Retinal pigment epithelial cell (primary cell): ENCODE measurements at places on chromosomes 4 and X.

- no peak for DNase-seq
Observed at GRCh38 chr4:121642292-121642691, 54.5 kb downstream of the ANXA5 start.

GRCh38 chr4:14967982-14968381 lies 34.3 kb upstream of the CPEB2 start:
- no peak for DNase-seq

GRCh38 chrX:45445745-45446412 lies 245.2 kb upstream of the DIPK2B start:
- peak; percentile 54 for DNase-seq

GRCh38 chr4:82421796-82422560 lies 8.3 kb downstream of the HNRNPDL start:
- DNase-seq = no peak

GRCh38 chr4:1115528-1116293 lies 2.3 kb upstream of the RNF212 start:
- DNase-seq = no peak

GRCh38 chr4:109645874-109646710 lies 57.2 kb downstream of the CASP6 start:
- DNase-seq = no peak

DNA sequence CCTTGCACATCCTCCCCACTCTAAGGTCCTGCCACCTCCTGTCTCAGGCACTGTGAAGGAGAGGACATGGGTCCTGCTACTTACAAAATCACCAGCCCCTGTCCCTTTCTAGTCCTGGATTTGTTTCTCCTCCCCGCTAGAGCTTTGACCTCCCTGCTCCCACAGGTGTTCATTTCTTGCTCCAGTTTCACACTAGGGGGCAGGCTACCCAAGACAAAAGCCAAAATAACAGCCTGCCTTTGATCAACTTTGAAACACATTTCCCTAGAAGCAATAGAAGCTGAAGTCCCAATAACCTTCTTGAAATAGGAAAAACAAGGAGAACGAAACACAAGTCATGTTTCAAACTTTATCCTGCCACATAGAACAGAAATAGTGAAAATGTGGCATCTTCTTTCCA lies 164.4 kb downstream of the QDPR start:
- no peak for DNase-seq

GRCh38 chr4:567457-568350 lies 8.4 kb downstream of the TMEM271 start:
- DNase-seq = no peak

DNA sequence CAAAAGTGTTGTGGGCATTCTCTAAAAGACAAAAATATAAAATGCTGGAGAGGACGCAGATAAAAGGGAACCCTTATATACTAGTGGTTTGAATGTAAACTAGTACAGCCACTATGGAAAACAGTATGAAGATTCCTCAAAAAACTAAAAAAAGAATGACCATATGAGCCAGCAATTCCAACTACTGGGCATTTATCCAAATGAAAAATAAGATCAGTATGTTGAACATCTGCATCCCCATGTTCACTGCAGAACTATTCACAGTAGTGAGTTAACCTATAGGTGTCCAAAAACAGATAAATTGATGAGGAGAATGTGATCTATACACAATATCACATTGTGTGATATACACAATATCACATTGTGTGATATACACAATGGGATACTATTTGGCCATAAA lies 1615.3 kb downstream of the PCDH18 start:
- DNase-seq = no peak

DNA sequence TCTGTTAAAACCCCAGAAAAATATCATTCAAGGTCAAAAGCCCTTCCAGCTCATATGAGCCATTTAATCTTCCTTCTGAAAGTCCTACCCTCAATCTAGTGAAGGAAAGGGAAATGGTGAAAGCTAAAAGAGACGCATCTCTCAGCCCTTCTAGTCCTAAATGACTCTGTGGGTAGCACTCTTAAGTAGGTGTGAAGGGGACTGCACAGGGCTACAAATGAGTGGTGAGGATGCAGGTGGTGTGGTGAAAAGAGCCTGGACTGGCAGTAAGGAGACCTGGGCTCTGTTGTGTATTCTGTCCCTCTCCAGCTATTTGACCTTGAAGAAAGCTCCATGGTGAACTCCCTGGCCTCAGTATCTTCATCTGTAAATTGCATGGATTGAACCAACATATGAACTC lies 671.8 kb upstream of the DIPK2B start:
- no peak for DNase-seq

- peak; percentile 23 for DNase-seq
Observed at GRCh38 chr4:91681544-91681943, 622.2 kb upstream of the GRID2 start.

- DNase-seq = peak; percentile 35
Observed at GRCh38 chrX:100995469-100995868, 26.0 kb downstream of the ARL13A start.

DNA sequence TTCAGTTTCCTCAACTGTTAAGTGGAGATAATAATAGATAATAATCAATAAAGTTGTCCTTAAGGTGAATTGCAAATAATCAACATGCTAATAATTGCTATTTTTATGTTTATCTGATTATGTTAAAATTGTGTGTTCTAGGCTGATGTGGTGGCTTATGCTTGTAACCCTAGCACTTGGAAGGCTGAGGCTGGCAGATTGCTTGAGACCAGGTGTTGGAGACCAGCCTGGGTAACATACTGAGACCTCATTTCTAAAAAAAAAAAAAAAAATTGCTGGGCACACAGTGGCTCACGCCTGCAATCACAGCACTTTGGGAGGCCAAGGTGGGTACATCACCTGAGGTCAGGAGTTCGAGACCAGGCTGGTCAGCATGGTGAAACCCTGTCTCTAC lies 175.2 kb downstream of the GC start:
- no peak for DNase-seq

GRCh38 chrX:12469296-12469695 lies 321.9 kb upstream of the PRPS2 start:
- DNase-seq = no peak

DNA sequence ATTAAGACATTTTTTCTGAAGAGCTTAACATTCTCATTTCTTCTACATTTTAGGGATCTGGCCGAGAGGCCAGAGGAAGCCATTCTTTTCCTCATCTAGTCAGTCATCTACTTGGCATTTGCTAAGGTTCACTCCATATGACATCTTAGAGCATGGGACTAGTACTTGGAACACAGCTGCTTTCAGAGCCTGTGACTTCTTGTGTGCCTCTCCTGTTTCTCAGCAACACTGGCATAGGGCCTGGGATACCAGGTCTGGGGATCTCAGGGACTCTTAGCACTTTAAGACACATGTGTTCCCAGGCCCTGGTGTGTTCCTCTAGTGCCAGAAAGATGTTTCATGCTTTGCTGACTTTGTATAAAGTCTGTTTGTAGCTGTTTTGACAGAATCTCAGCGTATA lies 7.3 kb downstream of the PLP1 start:
- no peak for DNase-seq

DNA sequence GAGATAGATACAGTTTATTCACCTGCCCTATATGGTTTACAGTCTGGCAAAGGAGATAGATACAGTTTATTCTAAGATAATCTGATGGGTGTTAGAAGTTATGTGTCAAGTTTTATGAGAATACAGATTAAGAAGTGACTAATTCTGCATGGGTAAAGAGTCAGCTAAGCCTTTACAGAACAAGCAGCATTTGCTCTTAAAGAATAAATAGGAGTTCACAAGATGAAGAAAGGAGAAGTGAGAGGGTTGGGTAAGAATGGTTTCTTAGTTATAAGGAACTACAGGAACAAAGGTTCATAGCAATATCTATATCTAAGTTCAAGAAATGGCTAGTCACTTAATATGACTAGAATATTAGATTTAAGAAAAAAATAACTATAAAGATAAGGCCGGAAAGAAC lies 47.6 kb downstream of the THOC2 start:
- no peak for DNase-seq

- no peak for DNase-seq
Observed at GRCh38 chr4:115852767-115853091, 739.3 kb upstream of the NDST4 start.

- no peak for DNase-seq
Observed at GRCh38 chr4:30714408-30715031, 5.6 kb upstream of the PCDH7 start.

GRCh38 chrX:13607996-13608365 lies 38.6 kb downstream of the EGFL6 start:
- DNase-seq = no peak

DNA sequence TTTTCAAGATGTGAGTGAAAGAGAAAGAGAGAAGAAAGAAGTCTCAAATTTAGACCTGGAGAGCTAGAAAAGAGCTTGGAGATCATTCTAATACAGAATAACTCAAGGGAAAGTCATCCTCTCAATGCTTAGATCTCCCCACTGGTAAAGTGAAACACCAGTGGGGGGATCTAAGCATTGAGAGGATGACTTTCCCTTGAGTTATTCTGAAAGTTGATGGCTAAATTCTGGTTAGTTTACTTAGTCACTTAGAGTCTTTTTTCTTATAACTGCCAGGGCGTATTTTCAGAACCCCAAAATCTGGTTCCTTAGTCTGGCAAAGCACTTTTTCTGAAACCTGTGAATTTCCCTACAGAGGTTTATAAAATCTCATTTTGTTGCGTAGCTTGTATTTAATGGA lies 198.6 kb downstream of the ARHGAP24 start:
- DNase-seq = no peak

GRCh38 chr4:59700651-59701050 lies 1499.5 kb upstream of the ADGRL3 start:
- DNase-seq = no peak

GRCh38 chr4:172173206-172173605 lies 360.0 kb downstream of the GALNTL6 start:
- DNase-seq = no peak

DNA sequence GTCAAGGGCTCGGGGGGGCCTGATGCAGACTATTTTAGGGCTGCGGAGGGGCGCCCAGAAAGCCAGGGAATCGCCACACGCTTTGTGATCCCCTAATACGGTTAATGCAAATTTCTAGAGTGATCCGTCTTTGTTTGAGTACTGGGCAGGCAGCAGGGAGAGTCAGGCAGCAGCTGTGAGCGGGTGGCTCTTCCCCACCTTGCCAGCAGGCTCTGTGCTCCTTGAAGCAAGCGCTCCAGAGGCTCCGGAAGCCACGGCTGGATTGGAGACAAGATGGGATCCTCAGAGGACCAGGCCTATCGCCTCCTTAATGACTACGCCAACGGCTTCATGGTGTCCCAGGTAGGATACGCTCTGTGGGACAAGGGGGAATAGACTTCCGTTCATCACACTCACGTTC lies at the start of gene ASMT:
ASMT (plus strand) TSS at position 133 of the 400 bp plus-strand sequence; CDS start at position 274, 141 bp downstream.
- DNase-seq = no peak

DNA sequence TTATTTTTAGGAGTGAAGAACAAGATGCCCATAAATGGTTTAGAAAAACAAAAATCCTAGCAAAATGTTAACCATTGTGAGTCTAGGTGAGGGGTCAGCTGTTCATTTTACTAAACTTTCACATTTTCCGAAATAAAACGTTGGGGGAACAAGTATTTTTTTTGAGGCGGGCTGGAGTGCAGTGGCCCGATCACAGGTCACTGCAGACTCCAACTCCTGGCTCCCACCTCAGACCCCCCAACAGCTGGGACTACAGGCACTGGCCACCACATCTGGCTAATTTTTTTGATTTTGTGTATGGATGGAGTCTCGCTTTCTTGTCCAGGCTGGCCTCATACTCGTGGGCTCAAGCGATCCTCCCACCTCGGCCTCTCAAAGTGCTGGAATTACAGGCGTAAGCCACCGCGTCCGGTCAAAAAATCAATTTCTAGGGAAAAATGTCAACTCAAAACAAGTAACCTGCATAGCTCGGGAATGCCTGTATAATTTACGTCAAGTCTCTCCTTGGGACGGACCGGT lies 742 bp upstream of the TAF1 start:
- DNase-seq = no peak

- no peak for DNase-seq
Observed at GRCh38 chr4:168489616-168490015, 7.2 kb upstream of the PALLD start.

DNA sequence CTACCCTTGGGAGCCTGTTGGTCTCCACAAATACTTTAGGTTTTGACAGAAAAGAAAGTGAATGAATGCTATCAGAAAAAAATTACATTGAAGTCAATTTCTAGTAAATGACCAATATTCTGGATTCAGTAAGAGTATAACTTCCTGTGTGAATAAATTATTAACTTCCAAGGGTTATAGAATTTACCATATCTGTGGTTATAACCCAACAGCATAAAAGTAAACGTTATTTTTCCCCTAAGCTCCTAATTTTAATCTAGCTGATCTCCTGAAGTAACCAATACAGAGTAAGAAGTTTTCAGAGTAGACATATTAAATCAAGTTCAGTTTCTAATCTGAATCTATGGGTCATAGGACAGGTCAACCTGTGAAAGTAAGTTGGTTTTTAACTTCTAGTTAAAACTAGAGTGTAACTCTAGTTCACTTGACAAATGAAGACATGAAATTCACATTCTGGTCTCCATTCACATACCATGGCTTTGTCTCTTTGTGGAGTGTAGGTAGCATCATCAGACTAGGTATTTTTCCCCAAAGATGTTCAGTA lies 22.8 kb downstream of the DTHD1 start:
- DNase-seq = no peak

GRCh38 chr4:119785963-119786362 lies 157.4 kb upstream of the PDE5A start:
- no peak for DNase-seq

DNA sequence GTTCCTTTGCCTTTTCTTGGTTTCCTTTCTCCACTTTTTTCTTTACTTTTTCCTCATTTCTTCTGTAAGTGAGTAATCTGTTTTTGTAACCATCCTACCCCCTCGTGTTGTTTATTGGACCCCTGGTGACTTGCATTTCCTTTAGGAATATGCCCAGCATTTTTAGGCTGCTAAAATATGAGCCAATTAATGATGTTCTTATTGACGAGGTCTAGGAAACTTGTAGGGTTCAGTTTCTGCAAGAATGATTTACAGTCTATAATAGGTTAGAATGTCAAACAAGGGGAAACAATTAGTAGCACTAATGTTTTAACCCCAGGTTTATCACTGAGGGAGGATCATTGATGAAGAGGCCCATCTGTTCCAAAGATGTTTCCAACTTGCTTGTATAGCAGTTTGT lies 79.0 kb downstream of the CPE start:
- no peak for DNase-seq

DNA sequence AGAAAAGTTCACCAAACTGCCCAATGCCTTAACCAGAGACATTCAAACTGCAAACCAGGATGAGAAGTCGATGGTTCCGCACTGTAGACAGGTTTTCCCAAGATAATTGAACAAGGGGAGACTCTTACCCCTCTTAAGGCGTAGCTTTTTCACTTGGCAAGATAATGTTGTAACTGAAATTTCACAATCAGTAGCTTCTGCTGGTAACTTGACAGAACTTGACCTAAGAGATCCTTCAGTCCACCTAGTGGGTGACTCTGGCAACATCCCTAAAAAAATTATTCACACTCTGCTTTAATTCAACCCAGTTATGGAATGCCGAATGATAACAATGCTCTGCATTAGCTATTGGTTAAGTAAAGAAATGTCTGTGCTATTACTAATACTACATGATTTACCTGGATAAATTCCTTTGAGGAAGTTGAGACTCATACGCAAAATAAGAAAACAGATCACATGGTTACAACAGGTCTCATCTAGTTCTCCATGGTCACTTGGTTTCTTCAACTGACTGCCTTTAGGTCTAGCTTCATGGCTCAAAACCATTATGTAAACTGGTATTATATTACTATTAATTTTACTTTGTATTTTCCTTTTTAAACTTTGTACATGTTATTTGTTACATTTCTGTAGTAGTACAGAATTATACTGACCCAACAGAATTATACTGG lies 9.1 kb downstream of the ELF2 start:
- no peak for DNase-seq
